ENCODE measurements at places on chromosomes 6 and 20. TPM values are rescaled to one million over a fixed set of nuclear protein-coding genes. Genes with fewer than 3 reads are reported as not detected.

DNA sequence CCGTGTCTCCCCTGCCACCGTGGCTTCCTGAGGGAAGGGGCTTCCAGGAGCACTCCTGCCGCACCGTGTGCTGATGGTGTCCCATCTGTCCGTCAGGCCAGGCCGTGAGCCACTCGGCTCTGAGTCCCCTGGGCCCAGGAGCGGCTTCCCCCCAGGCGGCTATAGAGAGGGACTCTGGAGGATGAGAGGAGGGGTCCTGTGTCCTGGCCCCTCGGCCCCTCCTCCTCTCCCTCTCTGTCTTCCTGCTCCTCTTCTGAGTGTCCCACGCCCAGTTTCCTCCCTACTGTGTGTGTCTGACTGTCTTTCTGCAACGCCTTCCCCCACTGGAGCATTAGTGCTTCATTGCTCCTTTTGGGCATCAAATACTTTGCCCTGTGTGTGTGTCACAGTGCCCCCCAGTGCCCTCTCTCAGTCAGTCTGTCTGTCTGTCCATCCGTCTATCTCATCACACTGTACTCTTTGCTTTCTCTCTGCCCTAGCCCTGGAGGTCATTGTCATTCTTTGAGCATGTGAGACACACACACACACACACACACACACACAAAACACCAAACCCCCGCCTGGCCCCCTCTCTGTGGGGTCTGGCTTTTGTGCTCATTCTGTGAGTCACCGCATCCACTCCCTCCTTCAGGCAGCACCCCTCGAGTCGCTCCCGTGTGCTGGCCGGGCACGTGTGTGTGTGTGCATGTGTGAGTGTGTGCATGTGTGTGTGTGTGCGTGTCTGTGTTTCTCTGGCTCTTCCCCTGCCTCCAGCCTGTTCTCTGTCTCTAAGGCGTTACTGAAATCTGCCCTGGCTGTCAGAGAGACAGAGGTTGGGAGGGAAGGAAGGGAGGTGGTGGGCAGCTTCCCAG lies 71.9 kb downstream of the SRC start:
- DNase-seq, result no peak

DNA sequence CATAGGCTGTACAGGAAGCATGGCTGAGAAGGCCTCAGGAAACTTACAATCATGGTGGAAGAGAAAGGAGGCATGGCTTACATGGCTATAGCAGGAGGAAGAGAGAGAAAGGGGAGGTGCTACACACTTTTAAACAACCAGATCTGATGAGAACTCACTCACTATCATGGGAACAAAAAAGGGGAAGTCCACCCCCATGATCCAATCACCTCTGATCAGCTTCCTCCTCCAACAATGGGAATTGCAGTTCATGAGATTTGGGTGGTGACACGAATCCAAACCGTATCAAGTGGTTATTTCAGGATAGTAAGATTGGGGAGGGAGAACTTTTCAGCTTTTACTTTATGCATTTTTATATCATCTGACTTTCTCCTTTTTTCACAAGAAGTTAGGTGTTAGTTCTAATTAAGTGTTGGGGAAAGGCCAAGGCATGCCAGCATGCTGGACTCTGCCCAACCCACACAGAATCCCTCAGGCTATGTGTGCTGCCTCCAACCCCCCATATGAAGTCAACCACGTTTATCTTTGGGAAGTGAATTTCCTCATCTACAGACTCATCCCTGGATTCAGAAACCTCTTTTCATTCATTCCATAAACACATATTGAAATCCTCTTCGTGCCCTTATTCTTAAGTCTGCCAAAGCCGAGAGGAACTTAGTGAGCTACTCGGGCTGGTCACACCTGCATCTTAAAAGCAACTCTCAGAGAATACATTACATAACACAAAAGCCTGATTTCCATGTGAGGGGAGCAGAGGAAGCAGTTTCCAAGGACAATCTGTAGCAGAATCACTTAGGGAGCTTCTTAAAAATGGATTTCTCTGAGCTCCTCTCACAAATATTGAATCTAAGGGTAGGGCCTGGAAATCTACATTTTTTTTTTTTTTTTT lies 16.7 kb upstream of the CLIC5 start:
- DNase-seq, result no peak

- DNase-seq, result peak; percentile 89
These were observed 18.8 kb upstream of the BTN3A3 start for GRCh38 chr6:26421259-26422144.

Gene POU5F1
- 2.5 TPM for polyA plus RNA-seq

Gene NTSR1
- 1.0 TPM for polyA plus RNA-seq

GRCh38 chr6:28953039-28953584 lies 29.3 kb upstream of the TRIM27 start:
- no peak for DNase-seq

DNA sequence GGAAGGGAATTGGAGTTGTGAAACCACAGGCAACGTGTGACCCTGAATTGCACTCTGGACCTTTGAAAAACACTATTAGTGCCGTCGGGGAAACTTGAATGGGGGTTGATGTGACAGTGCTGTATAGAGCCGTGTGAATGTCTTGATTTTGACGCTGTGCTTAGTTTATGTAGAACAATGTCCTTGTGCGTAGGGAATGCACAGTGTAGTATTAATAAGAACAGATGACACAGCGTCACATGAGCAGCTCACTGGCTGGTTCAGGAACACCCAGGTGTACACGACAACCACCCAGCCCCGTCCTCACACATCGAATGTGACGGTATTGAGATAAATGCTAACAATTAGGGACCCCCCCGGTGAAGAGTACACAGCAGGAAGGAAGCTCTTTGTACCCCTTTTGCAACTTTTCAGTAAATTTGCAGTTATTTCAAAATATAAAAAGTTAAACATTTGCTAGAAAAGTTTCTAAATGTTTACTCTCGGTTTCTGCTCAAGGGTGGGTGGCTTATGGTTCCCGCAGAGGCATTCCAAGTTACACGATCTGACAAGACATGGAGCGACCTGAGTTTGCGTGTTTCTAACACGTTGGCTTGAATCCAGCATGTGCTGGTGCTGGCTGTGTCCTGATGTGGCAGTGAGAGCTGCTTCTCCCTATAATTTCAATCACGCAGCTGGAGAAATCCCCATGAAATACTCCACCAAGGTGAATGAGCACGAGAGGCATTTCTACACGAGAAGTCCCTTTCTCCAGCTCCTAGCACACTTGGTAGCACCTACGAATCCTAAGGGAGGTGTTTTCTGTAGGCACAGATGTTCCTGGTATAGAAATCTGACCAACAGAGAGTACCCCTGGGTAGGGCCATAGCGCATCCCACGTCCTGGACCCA lies 208.0 kb upstream of the EXOC2 start:
- no peak for DNase-seq

DNA sequence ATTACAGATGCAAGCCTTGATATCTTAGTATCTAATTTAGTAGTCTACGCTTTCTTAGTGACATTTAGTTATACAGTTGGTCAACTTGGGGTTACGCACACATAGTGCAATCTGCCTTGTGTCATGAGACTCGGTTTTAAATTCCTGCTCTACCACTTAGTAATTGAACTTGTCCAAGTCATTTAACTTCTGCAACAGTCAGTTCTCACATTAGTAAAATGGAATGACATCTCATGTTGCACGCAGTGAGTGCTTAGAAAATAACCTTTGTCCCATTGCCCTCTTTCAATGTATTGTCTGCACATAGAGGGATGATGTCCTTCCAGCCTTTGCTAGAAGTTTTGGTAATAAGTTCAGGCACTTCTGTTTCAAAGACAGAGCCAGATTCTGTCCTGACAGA lies 48.6 kb downstream of the TMEM170B start:
- DNase-seq, result no peak

Gene TNFRSF6B
- 1.4 TPM for polyA plus RNA-seq

Gene PI16
- 1.3 TPM for polyA plus RNA-seq

- DNase-seq, result no peak
These were observed 6.7 kb upstream of the LAMP5 start for GRCh38 chr20:9507544-9508239.

DNA sequence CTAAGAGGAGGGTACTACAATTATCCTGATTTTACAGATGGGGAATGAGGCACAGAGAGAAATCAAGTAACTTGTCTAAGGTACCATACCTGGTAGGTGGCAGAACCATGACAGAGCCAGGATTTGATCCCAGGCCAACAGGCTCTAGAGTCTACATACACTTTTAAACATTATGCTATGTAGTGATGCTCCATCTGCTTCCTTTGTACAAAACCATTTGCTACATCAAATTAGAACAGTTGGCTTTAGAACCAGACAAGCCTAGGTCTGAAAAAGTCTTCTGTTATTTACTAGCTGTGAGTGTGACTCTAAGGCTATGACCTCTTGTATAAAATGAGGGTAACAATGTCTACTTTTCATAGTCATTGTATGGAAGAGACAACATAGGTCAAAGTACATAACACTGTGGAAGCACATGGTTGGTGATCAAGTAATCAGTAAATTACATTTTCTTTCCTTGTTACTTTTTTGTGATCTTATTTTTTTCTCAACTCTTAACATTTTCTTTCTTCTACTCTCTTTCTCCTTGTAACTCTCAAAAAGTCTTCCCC lies 122.1 kb downstream of the PDSS2 start:
- no peak for DNase-seq

DNA sequence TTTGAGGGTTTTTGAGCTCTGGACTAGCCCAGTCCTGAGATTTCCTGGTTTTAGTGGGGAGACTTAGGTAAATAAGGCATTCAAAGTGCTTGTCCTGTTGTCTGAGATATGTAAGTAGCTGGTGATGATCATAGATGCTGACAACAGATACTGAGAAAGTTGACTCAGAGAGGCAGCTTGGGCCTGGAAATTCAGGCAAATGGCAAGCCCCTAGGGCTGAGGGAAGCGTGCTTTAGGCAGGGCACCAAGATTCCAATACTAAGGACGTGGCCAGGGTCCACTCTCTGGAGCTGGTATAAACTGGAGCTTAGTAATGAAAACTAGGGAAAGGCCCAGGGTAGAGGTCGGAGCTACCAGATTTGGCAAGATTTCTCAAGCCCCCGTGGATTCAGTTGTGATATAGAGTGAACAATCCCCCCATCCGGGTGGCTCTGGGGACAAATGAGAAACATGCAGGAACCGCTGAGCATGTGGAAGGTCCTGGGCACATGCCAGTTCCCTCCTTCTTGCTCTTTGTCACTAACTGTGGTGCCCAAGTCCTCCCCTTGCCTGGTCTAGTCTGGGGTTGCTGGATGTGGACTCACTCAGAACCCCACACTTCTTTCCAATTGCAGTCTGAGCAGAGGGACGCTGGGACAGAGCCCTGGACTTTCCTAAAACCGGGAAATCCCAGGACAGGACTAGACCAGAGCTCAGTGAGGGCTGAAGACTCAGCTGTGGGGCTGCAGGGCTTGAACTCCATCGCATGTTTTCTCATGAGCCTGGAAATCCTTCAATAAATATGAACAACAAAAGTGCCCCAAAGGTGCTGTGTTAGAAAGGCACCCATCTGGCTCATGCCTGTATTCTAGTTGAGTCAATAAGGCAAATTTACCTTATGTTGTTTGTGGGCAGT lies 10.3 kb downstream of the SLC22A3 start:
- no peak for DNase-seq

- DNase-seq, result no peak
These were observed 29.8 kb downstream of the HM13 start for GRCh38 chr20:31543966-31544598.

DNA sequence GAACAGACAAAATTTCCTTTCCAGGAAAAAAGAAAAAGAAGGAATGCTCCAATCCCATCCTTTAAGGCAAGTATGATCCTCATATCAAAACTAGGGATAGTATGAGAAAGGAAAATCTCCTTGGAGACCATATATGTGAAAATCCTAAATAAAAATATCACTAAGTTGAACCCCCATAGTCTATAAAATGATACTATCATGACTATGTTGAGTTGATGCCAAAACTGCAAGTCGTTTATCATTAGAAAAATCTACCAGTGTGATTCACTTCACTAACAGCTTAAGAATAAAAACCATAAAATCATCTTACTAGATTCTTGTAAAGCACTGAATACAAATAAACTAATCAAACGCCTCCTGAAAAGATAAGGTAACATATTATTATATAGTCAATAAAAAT lies 76.6 kb upstream of the STXBP5 start:
- no peak for DNase-seq

Gene KHDC1L
- not detected for polyA plus RNA-seq

- no peak for DNase-seq
These were observed 40.0 kb upstream of the MBOAT1 start for GRCh38 chr6:20252311-20252710.

DNA sequence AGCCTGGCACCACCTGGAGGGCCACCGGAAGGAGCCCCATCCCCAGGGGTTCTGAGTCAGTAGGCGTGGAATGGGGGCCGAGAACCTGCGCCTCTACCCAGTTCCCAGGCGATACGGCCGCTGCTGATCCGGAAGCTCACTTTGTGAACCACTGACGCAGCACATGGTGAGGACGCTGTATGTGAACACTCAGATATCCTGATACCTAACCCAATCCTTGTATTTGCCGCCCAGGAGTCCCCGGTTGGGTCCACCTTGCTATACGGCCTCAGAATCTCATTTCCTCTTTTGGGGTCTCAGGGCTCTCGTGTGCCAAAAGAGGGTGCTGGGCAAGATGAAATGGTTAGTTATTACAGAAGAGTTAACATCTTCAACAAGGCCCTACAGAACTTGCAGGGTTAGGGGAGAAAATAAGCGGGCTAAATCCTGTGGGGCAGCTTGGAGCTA lies 604 bp upstream of the RAB5IF start:
- no peak for DNase-seq

- no peak for DNase-seq
These were observed 184.5 kb downstream of the KIF16B start for GRCh38 chr20:16388731-16389130.

GRCh38 chr6:30760549-30760948 lies 16.2 kb upstream of the IER3 start:
- no peak for DNase-seq

- no peak for DNase-seq
These were observed 392 bp downstream of the TRIM31 start for GRCh38 chr6:30112402-30112994.

DNA sequence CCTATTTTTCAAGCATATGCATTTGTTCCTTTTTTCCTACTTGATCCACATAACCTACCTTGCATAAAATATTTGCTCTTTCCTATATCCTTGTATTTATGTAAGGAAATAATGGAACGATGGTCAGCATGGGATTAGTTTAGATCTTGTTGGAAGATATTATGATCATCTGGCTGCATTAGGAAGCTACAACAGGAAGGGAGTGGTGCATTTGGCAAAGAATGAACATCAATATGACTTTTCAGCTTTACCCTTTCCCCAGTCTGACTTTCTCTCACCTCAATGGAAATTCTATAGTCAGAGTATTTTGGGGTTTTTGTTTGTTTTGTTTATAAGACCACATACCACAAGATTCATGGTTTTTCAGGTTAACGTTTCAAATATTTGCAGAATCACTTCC lies 66.0 kb downstream of the HS3ST5 start:
- DNase-seq, result no peak

GRCh38 chr20:46970937-46971630 lies 76.4 kb downstream of the EYA2 start:
- no peak for DNase-seq

DNA sequence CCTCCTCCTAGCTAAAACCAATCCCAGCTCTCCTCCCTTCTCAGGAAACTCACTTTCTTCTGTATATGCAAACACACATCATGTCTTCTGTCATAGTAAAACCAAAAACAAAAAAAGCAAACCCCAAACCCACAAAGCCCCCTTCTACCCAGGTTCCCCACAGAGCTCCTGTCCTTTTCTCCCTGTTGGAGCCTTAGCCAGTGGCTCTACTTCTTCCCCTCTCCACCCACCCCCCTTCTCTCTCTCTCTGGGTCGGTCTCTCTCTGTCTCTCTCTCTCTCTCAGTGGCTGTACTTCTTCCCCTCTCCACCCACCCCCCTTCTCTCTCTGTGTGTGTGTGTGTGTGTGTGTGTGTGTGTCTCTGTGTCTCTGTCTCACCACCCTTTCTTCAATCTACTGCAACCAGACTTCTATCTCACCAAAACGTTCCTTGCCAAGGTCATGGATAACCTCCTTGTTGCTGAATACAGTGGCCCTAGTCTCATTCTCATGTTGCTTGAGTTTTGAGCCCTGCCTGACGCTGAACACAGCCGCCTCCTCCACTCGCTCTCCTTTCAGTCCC lies 8.7 kb upstream of the OSER1 start:
- no peak for DNase-seq
